Activated CD8-positive, alpha-beta T cell treated with anti-CD3 and anti-CD28 coated beads for 36 hours (primary cell): ENCODE measurements at places on chromosomes 5 and 9.
A peak's percentile ranks its signal among the peaks of the same experiment; 100 is the strongest.

DNA sequence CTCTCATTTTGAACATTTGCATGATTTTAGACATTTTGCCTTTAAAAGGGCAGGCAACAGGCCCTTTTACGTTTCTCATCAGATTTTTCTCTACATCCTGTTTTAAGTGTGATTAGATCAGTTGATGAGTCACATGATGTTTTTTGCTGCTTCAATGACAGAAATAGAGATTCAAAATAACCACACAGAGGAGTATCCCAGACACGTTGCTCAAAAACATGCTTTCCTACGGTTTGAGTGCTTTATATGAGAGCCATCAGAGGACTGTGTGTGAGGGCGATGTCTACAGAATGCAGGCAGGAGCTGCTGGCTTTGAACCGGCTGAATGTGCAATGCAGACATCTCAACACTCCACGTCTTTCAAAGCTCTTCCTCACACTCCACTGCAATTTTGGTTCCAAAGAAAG is 42.1 kb downstream of the OTULIN start:
- peak; percentile 33 for DNase-seq

GRCh38 chr5:58466939-58467338 is 7.1 kb upstream of the PLK2 start:
- DNase-seq, result peak; percentile 58

GRCh38 chr9:100370064-100370723 is 17.5 kb upstream of the TEX10 start:
- DNase-seq, result no peak

GRCh38 chr5:73928476-73929070 is 302.6 kb downstream of the ARHGEF28 start:
- DNase-seq, result no peak

DNA sequence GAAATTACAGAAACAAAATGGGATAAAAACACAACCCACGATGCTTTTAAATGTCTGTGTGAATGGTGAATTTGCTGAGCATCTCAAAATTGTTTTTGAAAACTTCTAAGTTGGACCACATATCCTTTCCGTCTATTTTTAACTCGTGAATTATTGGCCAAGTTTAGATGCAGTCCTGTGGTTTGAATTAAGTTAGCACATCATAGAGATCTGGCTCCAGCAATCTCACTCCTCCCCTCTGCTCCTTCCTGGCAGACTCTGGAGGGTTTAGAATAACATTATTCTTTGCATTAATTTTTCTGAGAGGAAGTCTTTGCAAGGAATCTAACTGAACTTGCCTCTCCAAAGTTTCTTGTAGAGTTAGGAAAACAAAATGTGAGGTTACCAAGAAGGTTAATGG is 14.5 kb upstream of the ANKRD55 start:
- DNase-seq, result no peak

GRCh38 chr9:107280543-107280942 is 2.5 kb upstream of the RAD23B start:
- DNase-seq, result peak; percentile 27

- peak; percentile 36 for DNase-seq
Observed at GRCh38 chr9:137878146-137878941, 762 bp downstream of the CACNA1B start.
